Peyer's patch (tissue), 4 donors: ENCODE measurements at places on chromosomes 4 and X. TPM values are rescaled to one million over a fixed set of nuclear protein-coding genes. Genes with fewer than 3 reads are reported as not detected.

The NAT8L gene
- 0.27 TPM for total RNA-seq

GRCh38 chr4:184471881-184472613 is 2.3 kb downstream of the IRF2 start:
- DNase-seq = peak; percentile 33
- no peaks in the 10 kb centered on the region for H3K27me3 ChIP-seq
- H3K36me3 ChIP-seq = no peaks in the 10 kb centered on the region
- peaks cover 63% of the 10 kb centered on the region for H3K4me1 ChIP-seq
- peak overlapping the region; percentile 99 for H3K27ac ChIP-seq
- H3K4me3 ChIP-seq = peak overlapping the region; percentile 96

DNA sequence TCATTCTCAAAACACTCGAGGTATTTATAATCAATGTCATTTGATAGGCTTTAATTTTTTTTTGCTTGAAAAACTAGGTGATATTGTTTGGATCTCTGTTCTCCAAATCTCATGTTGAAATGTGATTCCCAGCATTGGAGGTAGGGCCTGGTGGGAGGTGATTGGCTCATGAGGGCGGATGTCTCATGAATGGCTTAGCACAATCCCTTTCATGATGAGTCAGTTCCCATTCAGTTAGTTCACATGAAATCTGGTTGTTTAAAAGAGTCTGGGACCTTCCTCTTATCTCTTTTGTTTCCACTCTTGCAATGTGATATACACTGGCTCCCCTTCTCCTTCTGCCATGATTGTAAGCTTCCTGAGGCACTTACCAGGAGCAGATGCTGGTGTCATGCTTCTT is 638.7 kb downstream of the DMD start:
- no peak overlapping the region for H3K27ac ChIP-seq
- no peaks in the 10 kb centered on the region for H3K27me3 ChIP-seq
- no peaks in the 10 kb centered on the region for H3K4me1 ChIP-seq

The RS1 gene
- not detected for total RNA-seq

GRCh38 chr4:128256539-128256938 is 31.1 kb downstream of the PGRMC2 start:
- no peaks in the 10 kb centered on the region for H3K4me1 ChIP-seq
- H3K36me3 ChIP-seq = no peaks in the 10 kb centered on the region
- H3K27ac ChIP-seq = no peak overlapping the region
- no peak overlapping the region for H3K4me3 ChIP-seq

- no peak for DNase-seq
- no peak overlapping the region for H3K4me3 ChIP-seq
- no peaks in the 10 kb centered on the region for H3K27me3 ChIP-seq
- H3K4me1 ChIP-seq = no peaks in the 10 kb centered on the region
- no peaks in the 10 kb centered on the region for H3K36me3 ChIP-seq
Observed at GRCh38 chr4:15898902-15899301, 39.6 kb downstream of the FGFBP1 start.

- H3K27ac ChIP-seq = no peak overlapping the region
- no peak for DNase-seq
- H3K27me3 ChIP-seq = no peaks in the 10 kb centered on the region
Observed at GRCh38 chrX:22041907-22042530, 9.9 kb downstream of the PHEX start.

The CXCL11 gene
- not detected for total RNA-seq

The CLDN22 gene
- total RNA-seq = not detected

GRCh38 chr4:152594978-152595925 is 59.4 kb upstream of the FBXW7 start:
- no peak overlapping the region for H3K27ac ChIP-seq
- no peaks in the 10 kb centered on the region for H3K4me1 ChIP-seq
- H3K36me3 ChIP-seq = no peaks in the 10 kb centered on the region
- DNase-seq = peak; percentile 19
- no peak overlapping the region for H3K4me3 ChIP-seq
- no peaks in the 10 kb centered on the region for H3K27me3 ChIP-seq

GRCh38 chr4:123408471-123409084 is 12.0 kb downstream of the SPRY1 start:
- H3K4me3 ChIP-seq = no peak overlapping the region
- no peaks in the 10 kb centered on the region for H3K27me3 ChIP-seq
- no peaks in the 10 kb centered on the region for H3K4me1 ChIP-seq
